ENCODE measurements at places on chromosomes 13 and 19. TPM values are rescaled to one million over a fixed set of nuclear protein-coding genes. Genes with fewer than 3 reads are reported as not detected.
A peak's percentile ranks its signal among the peaks of the same experiment; 100 is the strongest.

DNA sequence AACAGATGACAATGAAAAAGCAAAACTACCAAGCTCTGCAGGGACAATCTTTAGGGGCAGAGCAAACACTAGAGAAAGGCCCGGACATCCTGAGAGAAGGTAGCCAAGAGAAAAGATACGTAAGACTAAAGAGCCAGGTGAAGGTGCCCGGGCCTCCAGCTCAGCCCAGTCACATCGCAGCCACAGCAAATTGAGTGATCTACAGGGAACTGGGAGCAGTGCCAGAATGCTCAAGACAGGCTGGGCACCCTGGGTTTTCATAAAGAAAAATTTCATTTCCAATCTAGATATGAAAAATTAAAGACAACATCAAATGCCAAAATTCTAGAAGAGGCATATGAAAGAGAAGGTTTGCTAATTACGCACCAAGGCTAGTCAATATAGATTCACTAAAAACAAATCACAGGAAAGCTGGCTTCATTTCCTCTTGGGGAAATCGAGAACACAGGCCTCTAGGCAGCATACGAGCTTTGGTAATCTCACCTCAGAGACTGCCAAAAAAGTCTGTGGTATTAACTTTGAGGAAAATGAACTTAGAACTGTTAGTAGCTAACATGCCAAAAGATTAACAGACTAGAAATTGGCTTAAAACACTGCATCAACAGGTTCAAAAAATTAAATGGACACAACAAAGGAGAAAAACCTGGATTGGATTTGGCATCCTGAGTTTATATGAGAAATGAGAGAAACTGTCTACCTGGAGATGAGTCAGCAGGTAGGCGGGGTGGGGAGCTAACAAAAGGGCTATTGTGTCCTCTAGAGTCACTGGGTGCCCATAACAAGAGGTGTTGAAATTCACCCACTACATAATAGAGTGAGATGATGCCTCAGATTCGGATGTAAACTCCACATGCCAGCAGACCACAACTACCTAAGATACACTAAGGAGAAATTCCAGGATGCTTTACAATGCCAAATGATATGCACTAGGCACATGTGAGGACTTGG, 6.6 kb downstream of the ANKRD10 start:
- H3K4me3 ChIP-seq = no peak overlapping the region
- peak overlapping the region; percentile 24 for H3K27ac ChIP-seq
- no peak for DNase-seq
- H3K27me3 ChIP-seq = no peaks in the 10 kb centered on the region

GRCh38 chr19:10737722-10738121, 19.8 kb downstream of the DNM2 start:
- no peaks in the 10 kb centered on the region for H3K27me3 ChIP-seq
- H3K36me3 ChIP-seq = peaks cover 4% of the 10 kb centered on the region
- H3K27ac ChIP-seq = peak overlapping the region; percentile 24

DNA sequence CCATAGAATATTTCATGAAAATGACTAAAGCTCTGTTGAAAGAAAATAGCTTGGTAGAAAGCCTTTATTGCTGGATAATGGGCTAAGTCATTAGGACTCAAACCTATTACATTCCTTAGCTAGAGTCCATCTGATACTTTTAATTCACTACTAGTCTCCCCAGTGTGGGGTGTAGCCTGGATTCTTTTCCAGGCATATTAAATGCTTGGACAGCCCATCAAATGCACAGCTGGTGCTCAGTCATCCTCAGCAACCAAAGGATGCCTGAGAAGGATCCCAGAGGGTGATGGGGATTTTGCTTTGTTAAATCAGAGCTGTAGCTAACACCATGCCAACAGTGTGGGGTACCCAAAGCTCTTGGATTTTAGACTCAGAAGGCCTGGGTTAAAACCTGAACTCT, 153.5 kb downstream of the DLEU7 start:
- H3K27ac ChIP-seq = no peak overlapping the region
- no peak overlapping the region for H3K4me3 ChIP-seq
- no peaks in the 10 kb centered on the region for H3K36me3 ChIP-seq
- H3K27me3 ChIP-seq = no peaks in the 10 kb centered on the region
- DNase-seq = no peak

The ANKRD24 gene
- 1.4 TPM for total RNA-seq

DNA sequence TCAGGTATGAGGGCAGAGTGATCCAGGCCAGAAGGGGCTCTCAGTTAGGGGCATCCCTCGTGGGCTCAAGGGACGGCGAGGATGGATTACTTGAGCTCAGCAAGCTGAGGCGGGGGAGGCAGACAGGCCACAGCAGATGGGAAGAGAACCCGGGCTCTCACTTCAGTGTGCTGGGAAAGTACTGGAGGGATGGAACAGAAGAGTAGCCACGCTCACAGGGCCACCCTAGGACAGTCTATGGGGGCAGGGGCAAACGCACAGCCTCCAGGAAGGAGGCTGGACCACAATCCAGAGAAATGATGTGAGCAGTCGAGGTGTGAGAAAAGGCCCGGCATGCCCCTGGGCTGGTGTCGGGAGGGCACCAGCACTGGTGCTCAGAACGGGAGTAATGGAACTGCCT, 9.2 kb downstream of the GJA3 start:
- no peaks in the 10 kb centered on the region for H3K27me3 ChIP-seq
- no peak overlapping the region for H3K27ac ChIP-seq
- H3K36me3 ChIP-seq = no peaks in the 10 kb centered on the region
- no peak for DNase-seq
- H3K4me1 ChIP-seq = peaks cover 18% of the 10 kb centered on the region

DNA sequence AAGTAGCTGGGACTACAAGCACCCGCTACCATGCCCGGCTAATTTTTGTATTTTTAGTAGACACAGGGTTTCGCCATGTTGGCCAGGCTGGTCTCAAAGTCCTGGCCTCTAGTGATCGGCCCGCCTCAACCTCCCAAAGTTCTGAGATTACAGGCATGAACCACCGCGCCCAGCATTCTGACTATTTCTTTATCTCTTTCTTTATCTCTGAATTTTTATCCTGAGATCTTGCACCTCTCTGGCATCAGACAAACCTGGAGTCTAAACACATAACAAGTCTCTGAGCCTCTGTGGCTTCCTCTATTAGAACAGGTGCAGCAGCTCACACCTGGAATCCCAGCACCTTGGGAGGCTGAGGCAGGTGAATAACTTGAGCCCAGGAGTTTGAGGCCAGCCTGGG, 28.5 kb downstream of the ARHGEF18 start:
- H3K36me3 ChIP-seq = no peaks in the 10 kb centered on the region
- H3K4me3 ChIP-seq = no peak overlapping the region
- H3K4me1 ChIP-seq = no peaks in the 10 kb centered on the region
- H3K27me3 ChIP-seq = no peaks in the 10 kb centered on the region

DNA sequence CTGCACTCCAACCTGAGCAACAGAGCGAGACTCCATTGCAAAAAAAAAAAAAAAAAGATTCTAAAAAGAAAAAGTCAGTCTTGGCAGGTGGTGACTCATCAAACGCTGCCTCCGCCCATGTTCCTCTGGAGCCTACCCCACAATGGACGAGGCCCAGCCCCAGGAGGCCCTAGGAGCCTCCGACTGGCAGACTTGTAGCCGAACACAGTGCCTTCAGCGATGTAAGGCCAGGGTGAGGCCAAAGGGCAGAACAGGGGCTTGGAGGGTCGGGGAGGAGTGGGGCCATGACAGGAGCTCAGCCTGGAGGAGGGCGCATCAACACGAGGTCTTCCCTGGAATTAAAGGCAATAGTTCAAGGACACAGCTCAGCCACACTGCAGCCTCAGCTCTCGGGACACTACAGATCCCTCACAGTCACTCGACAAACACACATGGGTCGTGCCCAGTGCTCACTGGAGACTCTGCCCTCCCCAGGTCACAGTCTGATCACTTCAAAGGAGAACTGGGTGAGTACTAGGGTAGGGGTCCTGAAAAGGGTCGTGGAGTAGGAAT, 5.1 kb downstream of the USE1 start:
- no peak for DNase-seq
- H3K36me3 ChIP-seq = peaks cover 13% of the 10 kb centered on the region
- no peaks in the 10 kb centered on the region for H3K27me3 ChIP-seq
- H3K4me3 ChIP-seq = no peak overlapping the region
- no peak overlapping the region for H3K27ac ChIP-seq
- H3K4me1 ChIP-seq = peaks cover 5% of the 10 kb centered on the region

DNA sequence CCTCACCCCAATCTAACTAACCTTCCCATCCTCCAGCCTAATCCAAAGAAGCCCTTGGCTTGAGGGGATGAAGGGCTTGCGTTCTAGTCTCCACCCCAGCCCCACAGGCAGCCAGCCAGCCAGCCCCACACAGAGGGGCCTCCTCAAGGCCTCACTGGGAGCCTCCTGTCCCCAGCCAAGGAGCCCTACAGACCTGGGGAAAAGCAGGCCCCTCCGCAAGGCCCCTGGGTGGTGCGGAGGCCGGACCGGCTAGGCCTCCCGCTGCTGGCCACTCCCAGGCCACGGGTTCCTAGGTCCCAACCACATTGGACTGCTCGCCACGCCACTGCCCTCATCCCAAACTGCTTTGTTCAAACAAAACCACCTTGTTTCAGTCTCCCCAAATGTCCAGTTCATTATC, 78.0 kb downstream of the ZIC5 start:
- no peak overlapping the region for H3K27ac ChIP-seq
- H3K4me3 ChIP-seq = no peak overlapping the region
- H3K27me3 ChIP-seq = peaks cover 56% of the 10 kb centered on the region
- H3K4me1 ChIP-seq = peaks cover 4% of the 10 kb centered on the region

The SIGLEC6 gene
- total RNA-seq = 0.40 TPM

- DNase-seq = no peak
- H3K36me3 ChIP-seq = no peaks in the 10 kb centered on the region
Measured at GRCh38 chr13:83229574-83230305, 652.5 kb downstream of the SLITRK1 start.

The TYROBP gene
- total RNA-seq = 13.4 TPM

GRCh38 chr13:113053801-113054604, 51.6 kb upstream of the F7 start:
- H3K36me3 ChIP-seq = no peaks in the 10 kb centered on the region
- DNase-seq = no peak
- no peak overlapping the region for H3K4me3 ChIP-seq
- H3K27me3 ChIP-seq = no peaks in the 10 kb centered on the region
- H3K4me1 ChIP-seq = peaks cover 8% of the 10 kb centered on the region
- no peak overlapping the region for H3K27ac ChIP-seq

DNA sequence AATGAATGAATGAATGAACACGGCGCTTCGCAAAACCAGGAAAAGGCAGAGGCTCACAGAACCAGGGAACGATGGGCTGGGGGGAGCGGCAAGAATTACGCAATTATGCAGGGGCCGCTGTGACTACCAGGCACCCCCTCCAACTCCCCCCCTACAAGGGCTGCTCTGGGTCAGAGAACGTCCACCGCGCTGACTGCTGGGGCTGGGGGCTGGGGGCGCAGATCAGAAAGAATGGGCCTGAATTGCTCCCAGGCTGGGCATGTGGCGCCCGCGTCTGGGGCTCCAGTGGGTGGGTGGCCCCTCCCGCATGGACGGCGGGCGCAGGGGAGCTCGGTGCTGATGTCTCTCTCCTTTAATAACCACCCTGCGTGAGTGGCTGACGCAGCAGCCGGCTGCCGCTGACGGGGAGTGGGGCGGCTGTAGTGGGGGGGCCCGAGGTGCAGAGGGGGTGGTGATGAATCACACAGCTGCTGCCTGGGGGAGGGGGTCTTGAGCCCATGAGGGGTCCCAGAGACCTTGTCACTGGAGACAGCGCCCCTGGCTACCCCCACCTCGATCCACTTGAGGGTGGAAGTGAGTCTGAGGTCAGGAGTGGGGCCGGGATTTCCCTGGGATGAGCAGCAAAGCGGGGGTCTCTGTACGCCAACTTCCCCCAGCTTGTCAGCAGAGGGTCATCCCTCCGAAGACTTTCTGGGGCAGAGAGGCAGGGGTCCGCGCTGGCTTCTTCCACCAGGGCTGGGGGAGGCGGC, 1.5 kb upstream of the CIRBP start:
- H3K27ac ChIP-seq = no peak overlapping the region
- H3K4me3 ChIP-seq = no peak overlapping the region
- no peak for DNase-seq
- H3K4me1 ChIP-seq = peaks cover 71% of the 10 kb centered on the region

DNA sequence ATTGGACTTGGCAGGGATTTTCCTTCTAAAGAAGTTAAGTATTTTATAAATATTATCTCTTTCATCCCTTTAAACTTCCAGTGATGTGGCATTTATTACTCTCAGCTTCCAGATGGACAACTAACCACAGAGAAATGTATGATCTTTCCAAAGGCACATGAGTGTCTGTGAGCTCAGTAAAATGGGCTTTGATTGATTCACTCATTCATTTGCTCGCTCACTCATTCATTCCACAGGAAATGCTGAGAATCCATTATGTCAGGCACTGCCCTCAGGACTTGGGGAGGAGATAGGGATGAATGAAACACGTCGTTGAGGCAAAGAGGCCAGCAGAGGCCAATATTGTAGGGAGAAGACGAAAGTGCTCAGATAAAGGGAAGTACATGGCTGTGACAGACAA, 359.3 kb downstream of the EFNB2 start:
- no peak for DNase-seq
- no peaks in the 10 kb centered on the region for H3K36me3 ChIP-seq
- no peaks in the 10 kb centered on the region for H3K27me3 ChIP-seq
- H3K4me1 ChIP-seq = no peaks in the 10 kb centered on the region

The LGALS7 gene
- not detected for total RNA-seq

DNA sequence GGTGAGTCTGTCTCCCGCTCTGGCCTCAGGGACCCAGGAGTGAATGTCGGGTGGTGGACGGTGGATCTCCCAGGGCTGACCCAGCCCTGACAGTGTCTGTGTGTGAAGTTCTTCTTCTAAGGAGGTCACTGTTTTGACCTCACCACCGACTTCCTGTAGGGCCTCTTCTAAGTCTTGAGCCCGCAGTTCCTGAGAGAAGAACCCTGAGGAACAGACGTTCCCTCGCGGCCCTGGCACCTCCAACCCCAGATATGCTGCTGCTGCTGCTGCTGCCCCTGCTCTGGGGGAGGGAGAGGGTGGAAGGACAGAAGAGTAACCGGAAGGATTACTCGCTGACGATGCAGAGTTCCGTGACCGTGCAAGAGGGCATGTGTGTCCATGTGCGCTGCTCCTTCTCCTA, at the start of gene SIGLEC7:
Gene SIGLEC7, plus strand, starts transcription at position 183 of the 400 bp plus-strand sequence. Its CDS starts 69 bp downstream, at position 252.
- peak; percentile 45 for DNase-seq
- H3K27me3 ChIP-seq = peaks cover 4% of the 10 kb centered on the region
- H3K27ac ChIP-seq = peak within 1 kb of the TSS; percentile 22
- no peak within 1 kb of the TSS for H3K4me3 ChIP-seq
- H3K4me1 ChIP-seq = no peaks in the 10 kb centered on the region

- no peak for DNase-seq
- H3K4me1 ChIP-seq = peaks cover 71% of the 10 kb centered on the region
- no peaks in the 10 kb centered on the region for H3K27me3 ChIP-seq
- H3K27ac ChIP-seq = peak overlapping the region; percentile 16
- no peaks in the 10 kb centered on the region for H3K36me3 ChIP-seq
Measured at GRCh38 chr19:15318241-15318691, 14.1 kb downstream of the BRD4 start.
